Stimulated activated CD4-positive, alpha-beta T cell treated with anti-CD3 and anti-CD28 coated beads, Interleukin-1b, Interleukin-23, amount 100 ng/mL, for 24 hours (primary cell): ENCODE measurements at places on chromosomes 6 and 20.

DNA sequence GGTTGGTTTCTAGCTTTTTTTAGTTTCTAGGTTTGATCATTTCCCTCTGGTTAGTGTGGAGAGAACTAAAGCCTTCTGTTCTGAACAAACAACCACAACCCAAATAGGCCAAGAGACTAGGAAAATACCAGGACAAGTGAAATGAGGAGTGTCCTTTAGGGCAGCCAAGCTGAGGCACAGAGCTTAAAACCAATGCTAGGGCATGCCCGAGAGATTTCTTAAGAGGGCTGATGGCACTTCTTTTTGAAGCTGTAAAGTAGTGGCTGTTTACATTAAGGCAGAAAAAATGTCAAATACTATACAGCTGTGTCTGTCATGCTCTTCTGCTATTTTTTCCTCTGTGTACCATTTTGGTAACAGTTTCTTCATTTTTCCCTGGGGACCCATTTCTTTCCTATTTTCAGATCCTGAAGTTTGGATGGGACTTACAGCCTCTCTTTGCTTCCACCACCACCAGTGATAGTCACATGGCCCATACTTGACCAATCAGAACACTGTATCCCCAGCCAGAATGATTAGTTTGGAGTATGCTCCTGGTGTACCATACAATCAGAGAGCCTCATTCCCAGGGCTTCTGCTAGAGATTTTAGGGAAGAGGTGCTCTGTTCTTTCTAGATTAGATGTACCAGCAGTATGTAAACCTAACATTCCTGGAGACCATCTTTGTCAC is 154.4 kb downstream of the BMP2 start:
- DNase-seq = no peak

DNA sequence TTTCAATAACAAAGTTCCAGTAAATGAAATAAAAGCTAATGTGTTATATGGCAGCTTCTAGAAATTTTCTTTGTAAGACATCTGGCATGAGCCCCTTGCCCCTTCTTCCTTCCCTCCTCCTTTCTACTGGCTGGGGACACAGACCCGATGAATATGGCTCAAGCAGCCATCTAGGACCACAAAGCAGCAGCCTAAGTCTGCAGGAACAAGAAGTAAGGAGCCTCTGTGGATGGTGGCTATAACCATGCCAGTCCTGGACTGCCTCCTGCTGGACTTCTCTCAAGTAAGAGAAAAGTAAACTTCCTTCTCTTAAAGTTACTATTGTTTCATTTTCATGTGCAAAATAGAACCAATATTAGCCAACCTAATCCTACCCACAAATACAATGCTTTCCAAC is 114.9 kb upstream of the DST start:
- no peak for DNase-seq

GRCh38 chr6:157561929-157562810 is 181.2 kb downstream of the ZDHHC14 start:
- DNase-seq = no peak

DNA sequence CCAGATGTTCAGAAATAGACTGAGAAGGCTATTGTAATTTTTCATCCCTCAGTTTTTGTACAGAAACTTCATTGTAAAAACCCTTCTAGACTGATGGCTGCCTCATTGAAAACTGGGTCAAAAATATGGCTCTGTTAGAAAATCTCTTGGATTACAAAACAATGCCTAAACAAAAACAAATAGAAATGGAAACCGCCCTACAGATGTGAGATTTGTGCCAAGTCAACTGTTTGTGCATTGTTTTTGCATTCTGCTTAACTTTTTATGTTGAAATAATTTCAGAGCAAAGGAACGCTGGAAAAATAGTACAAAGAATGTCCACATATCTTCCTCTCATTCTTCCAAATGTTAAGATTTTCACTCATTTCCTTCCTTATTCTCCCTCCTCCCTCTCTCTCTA is 425.1 kb downstream of the FOXA2 start:
- DNase-seq = no peak

GRCh38 chr6:90293319-90293953 is 3.2 kb downstream of the BACH2 start:
- no peak for DNase-seq

- DNase-seq = no peak
These were observed 12.0 kb upstream of the SLC17A5 start for GRCh38 chr6:73665686-73666319.

DNA sequence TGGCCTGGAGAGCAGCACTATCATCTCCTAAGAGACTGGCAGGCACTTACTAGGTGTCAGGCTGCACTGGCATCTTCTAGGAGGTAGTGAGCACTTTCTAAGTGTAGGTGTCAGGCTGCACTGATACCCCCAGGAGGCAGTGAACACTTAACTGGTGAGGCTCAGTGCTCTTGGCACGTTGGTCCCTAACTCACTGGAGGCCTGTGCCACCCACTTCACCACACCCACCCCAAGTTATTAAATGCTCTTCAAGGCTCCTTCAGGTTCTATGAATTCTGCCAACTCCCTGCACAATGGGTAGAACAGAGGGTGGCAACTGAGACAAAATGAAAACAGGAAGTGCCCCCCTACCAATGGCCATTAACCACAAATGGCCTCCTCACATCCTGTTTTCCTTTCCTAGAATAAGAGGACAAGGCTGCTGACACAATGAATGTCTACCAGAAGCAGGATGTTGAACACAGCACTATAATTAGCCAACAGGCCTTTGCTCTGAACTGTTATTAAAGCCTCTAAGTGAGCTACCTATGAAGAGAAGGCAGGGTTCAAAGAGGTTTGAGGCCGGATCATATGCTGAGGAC is 29.4 kb downstream of the NCOA5 start:
- DNase-seq = no peak

DNA sequence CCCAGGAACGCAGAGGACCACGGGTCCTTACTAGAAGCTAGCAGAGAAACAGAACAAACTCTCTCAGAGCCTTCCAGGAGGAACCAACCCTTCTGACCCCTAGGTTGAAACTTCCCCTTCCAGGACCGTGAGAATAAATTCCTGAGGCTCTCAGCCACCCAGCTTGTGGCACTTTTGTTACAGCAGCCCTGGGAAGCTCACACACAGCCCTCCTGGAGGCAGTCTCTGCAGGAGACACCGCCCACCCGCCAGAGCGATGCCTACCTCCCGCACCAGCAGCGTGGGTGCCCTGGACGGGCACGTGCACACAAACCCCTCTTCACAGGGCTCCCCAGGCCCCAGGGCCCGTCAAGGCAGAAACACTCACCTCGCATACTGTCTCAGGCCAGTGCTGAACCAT is 4.2 kb downstream of the RNASET2 start:
- DNase-seq = no peak

DNA sequence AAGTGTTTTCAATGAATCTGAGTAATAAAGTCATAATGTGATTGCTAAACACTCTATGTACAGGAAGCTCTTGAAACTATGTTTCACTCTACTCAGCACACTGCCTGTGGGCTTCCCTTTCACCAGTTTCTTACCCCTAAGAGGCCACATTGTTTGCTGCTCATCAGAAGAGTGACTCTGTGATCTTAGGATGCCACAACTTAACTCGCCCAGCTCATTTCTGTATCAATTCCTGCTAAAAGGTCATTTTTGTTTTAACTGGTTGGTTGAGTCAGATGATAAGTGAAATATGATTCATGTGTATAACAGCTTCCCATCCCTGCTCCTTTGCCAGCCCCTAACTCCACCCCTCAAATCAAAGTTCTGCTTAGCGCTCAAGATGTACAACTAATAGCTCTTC is 9.8 kb upstream of the NDUFAF4 start:
- DNase-seq = no peak

GRCh38 chr20:23118144-23118543 is 32.0 kb upstream of the CD93 start:
- DNase-seq = no peak

DNA sequence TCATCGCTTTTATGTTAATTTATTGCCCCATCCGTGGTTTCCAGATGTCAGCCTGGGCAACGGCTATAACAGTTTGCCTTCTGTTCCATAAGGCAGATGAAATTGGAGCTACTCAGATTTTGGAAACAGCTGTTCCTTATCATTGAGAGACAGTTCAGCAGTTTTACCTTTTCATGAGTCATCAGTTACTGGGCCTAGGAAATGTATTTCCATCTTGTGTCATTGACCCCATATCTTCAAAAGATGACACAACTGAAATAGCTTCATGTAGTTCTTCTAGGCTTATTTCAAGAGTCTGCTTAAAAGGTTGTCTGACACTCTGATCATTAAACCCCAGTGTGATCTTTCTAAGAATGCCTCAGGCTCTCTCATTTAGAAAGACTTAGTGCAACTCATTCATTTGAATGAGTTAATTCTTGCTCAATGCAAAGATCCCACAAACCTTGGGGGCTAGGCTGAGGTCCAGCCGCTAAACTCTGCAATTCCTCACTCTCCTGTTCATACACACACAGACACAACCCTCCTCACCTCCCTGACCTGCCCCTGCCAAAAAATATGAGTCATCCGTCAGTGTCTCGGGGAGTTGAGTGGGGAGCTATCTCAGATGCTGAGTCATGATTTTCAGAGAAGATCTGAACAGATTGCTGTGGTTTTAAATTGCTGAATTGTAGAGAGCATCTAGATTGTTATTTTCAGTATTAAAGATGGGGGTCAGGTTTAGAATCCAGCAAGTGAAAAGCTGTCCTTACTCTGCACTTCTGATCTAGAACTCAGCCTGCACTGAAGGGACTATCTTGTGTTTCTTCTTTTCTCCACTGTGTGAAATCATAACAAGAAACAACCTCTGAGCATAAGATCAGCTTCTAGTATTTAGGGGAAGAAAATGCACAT is 61.8 kb downstream of the RPP40 start:
- DNase-seq = no peak

- DNase-seq = no peak
These were observed 38.9 kb downstream of the STK35 start for GRCh38 chr20:2140561-2140960.

DNA sequence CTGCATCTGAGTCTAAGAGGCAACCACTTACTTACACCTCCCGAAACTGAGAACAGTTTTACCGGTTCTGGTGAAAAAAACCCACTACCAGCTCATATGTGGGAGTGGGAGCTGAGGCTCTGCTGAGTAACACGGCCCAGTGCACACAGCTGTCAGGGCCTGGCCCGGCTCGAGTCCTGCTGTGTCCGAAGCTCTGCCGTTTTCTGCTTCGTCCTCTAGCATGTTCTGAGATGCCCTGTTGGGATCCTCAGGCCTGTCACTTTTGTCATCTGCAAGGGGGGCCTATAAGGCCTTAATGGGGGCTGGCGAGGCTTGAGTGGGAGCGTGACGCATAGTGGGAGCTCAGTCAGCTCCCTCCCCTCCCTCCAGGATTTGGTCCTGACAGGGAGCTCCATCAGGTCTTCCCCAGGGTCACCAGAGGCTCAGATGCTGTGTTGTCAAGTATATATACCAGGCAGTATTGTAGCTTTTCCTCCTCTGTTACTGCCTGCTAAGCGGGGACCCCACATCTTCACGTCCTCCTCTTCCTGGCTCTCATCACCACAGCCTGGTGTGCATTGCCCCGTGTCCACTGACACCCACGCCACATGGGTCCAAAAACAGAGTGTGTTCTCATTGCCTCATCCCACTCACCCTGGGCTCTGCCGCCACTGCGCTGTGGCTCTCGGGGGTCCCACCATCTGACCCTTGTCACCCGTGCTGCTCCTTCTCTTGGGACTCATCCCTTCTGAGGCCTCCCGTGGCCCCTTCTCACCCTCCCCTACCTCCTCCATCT is 45.2 kb upstream of the FANCE start:
- no peak for DNase-seq
